ENCODE measurements at places on chromosomes 12 and 14.

DNA sequence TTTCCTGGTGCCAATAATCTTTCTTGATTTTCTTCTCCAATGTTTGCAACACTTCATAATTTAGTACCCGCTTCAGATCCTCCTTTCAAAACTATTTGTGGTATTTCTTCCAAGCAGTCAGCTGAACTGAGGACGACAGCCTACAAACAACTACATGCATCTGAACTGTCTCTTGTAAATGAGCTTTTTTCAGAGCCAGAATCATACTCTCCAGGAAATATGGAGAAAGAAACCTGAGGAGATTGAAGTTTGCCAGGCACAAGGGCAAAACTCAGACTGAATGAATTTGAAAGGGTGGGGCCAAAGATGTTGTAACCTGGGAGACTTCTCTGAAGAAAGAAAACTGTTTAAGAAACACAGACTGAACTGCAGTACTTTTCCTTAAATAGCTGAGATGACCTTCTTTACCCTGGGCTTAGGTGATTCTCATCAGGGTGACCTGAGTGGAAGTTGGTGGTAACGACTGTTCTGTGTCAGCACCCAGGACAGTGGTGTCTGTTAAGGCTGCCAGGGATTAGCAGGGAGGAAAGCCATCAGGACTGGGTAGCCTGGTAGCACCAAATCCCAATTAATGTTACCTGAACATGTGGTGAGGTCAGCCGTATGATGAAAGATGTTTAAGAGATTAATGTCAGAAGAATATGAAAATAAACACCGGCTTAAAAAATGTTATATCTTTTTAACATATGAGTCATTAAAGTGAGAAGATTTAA is 95.0 kb downstream of the TGFB3 start:
- no peak for DNase-seq

DNA sequence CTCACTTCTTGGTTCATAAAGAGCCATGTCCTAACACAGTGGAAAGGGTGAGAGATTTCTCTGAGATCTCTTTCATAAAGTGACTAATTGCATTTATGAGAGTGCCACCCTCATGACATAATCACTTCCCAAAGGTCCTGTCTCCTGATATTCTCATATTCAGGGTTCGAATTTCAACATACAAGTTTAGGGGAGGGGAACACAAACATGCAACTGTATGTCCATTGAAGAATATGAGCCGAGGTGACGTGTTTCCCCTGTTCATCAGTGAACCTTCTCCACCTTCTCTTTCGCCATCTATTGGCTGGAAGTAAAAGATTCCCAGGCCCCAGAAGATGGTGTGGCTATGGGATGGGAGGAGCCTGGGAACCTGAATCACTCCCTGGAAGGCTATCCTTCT is 354.2 kb upstream of the ATP2B1 start:
- no peak for DNase-seq

- no peak for DNase-seq
These were observed 47.7 kb upstream of the ANP32D start for GRCh38 chr12:48424644-48425043.

- DNase-seq, result no peak
These were observed 769 bp upstream of the ZNF740 start for GRCh38 chr12:53179687-53180219.

GRCh38 chr12:106894774-106895173 is 60.9 kb upstream of the TMEM263 start:
- DNase-seq, result no peak

DNA sequence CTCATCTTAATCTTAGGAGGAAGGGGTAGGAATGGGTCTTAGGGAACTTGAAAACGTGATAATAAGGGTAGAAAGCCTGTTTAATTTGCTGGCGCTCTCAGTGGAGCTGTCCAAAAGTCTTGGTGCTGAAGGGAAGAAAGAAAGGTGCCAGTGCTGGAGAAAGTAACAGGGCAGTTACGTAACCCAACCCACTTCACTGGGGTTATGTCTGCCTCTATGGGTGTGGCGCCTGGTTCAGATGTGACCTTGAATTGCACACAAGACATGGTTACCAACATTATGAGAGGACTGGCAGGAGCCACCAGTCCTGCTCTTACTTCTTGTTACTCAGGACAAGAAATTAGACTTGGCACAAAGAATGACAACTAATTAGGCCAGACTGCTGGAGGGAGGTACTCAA is 18.6 kb upstream of the GPATCH2L start:
- no peak for DNase-seq

DNA sequence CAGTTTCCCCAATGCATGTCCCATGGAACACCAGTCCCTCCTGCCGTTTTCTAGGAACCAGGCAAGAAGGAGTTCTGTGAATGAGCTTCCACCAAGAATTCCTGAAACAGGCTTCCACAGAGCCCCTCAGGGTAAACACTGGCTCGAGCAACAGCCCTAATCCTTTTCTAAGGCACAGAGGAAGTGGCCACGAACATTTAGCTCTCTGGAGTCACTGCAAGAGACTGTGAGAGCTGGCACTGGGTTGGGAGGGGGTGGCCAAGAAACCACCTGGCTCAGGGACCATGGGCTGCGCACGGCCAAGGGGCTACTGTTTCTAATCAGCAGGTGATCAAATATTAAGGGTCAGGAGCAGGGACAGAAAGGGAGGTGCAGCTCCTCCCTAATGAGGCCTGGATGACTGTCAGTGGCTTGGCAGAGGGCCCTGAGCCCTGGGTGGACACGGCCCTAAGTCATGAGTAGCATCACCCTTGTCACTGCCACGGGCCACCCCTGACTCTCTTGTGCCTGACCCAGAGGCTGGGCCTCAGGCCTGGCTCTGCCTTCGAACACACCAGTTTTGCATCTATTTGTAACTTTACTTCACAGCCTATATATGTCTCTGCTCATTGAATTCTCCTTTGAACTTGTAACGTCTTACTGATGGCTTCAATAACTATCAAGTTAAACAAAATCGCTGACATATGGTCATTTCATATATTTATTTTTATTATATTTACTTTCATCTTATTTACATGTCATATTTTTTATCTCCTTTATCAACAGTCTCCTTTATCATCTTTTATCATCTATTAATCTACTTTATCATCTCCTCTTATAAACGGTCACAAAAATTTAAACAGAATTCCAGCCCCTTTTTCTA is 154.0 kb downstream of the DICER1 start:
- DNase-seq, result no peak

- no peak for DNase-seq
These were observed 47.4 kb downstream of the SLC6A12 start for GRCh38 chr12:166425-167075.

- peak; percentile 47 for DNase-seq
These were observed 18.1 kb downstream of the VSX2 start for GRCh38 chr14:74257078-74257940.

DNA sequence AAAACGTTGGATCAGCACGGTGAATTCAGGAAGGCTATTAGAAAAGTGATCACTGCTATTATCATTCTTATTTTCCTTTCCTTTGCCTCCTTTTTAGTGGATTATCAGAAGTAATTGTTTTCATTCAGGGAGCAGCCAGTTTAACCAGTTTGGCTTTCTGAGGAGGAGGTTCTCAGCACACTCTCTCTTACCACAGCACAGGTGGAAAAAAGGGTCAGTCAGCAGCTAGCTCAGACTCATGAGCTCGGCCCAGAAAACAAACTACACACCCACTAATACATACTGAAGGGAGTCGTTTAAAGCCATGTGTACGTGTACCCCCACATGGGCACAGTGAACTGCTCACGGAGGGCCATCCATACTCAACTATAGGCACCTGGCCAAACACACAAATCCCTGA is 23.2 kb upstream of the MAGOHB start:
- no peak for DNase-seq

- DNase-seq, result no peak
These were observed 456.9 kb upstream of the SYT1 start for GRCh38 chr12:78407722-78408121.

GRCh38 chr12:50302686-50303085 is 19.4 kb upstream of the LIMA1 start:
- DNase-seq, result no peak

GRCh38 chr14:89225607-89226006 is 191.4 kb downstream of the FOXN3 start:
- no peak for DNase-seq

GRCh38 chr14:61451491-61451890 is 130.1 kb downstream of the PRKCH start:
- DNase-seq, result no peak

Data from stimulated activated CD4-positive, alpha-beta T cell treated with anti-CD3 and anti-CD28 coated beads, Interleukin-12 subunit alpha, Interleukin-12 subunit beta, amount 100 ng/mL, for 24 hours (primary cell).